ENCODE measurements at places on chromosomes 3 and 15.
A peak's percentile ranks its signal among the peaks of the same experiment; 100 is the strongest.

DNA sequence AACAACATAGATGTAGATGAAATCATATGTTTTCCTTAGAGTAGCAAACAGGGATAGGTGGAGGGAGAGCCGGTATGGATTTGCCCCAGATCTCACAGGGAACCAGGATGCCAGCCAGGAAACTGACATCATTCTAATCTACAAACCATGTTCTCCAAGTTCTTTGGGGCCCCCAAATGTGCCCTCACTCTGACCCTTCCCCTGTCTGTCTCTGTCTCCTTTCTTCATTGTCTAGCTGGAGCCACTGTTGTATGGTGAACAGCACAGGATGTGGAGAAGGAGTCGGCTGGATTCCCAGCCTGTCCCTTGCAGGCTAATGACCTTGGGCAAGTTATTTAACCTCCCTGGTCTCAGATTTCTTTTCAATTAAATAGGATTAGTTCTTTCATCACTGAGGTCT lies 962 bp downstream of the ATP13A5 start:
- DNase-seq = no peak

DNA sequence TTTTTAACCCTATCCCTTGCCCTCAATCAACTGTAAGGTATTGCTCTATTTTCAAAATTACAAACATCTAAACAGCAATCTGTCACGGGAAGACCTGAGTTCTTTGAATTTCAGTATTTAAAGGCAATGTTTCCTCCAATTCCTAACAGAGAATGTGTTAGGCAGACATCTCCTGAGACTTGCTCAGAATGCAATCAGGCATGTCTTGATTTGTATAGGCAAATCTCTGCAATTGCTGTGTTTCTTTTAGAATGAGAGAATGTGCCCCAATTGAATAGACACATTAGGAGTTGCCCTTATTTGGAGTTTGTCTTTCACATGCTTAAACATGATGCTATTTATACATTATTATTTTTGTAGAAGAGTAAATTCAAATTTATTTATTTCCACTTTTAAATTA lies 205.6 kb downstream of the CADM2 start:
- DNase-seq = no peak

- DNase-seq = no peak
Observed at GRCh38 chr3:100155128-100155527, 40.8 kb upstream of the FILIP1L start.

DNA sequence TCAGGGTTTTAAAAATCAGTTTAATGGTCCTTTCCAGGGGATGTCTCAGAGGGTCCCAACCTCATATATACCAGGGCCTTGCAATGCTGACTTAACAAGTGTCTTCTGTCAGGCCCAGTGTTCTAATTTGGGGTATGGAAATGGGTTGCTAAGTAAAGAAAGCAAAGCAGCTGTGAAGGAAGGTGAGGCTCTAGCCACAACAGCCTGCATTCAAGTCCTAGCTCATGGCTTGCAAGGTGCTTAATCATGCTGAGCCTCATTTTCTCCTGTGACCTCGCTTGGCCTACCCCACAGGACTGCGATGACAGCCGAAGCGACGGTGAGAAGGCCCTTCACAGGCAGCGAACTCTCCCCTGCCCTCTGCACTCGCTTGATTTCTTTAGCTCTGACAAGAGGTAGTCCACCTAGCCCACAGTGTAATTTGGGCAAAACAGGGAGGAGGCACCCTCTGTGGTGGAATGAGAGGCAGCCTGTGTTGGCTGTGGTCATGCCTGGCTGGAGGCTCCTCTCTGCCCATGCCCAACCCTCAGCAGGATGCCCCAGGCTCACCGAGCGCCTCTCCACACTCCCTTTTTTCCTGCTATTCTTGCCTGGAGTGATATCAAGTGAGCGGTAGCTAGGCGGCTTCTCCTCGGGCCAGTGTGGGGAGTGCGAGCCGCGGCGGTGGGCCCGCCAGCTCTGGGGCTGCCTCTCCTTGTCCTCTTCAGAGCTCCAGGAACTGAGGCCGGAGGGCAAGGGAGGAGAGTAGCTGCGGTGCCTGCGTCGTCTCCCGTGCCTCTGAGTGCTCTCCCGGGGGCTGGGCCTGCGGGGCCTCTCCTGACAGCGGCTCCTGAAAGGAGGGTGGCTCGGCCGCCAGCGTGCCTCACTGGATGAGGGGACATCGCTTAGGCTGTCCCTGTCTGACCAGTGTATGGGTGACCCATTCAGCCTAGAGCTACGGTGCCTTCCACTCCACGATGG lies 29.2 kb downstream of the ILDR1 start:
- DNase-seq = no peak

DNA sequence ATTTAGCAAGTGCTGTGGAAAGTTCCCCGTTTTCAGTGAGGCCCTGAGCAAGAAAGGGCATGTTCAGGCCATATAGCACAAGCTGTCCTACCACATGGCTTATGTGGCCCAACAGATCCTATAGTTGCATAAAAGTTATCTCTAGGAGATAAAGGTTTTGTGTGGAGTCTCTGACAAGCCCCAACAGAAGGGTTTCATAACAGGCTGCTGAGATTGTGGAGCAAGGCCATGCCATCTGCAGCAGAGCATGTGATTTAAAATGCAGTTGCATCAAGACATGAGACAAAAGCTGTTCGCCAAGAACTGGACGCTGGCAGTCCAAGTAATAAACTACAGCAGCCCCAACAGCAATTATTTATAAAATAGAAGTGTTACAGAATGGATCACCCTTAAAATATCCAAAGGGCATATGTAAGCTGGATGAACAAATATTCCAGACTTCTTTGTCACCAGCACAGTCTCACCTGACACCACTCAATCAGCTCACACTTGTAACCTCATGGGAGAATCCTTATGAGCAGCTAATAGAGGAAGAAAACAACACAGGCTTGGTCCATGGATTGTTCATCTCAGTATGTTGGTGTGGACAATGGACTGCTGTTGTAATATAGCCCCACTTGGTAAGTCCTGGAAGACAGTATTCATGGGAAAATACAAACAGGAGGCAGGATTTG lies 14.4 kb upstream of the CLDN1 start:
- no peak for DNase-seq

GRCh38 chr3:188468662-188469061 lies 314.7 kb downstream of the LPP start:
- DNase-seq = no peak

DNA sequence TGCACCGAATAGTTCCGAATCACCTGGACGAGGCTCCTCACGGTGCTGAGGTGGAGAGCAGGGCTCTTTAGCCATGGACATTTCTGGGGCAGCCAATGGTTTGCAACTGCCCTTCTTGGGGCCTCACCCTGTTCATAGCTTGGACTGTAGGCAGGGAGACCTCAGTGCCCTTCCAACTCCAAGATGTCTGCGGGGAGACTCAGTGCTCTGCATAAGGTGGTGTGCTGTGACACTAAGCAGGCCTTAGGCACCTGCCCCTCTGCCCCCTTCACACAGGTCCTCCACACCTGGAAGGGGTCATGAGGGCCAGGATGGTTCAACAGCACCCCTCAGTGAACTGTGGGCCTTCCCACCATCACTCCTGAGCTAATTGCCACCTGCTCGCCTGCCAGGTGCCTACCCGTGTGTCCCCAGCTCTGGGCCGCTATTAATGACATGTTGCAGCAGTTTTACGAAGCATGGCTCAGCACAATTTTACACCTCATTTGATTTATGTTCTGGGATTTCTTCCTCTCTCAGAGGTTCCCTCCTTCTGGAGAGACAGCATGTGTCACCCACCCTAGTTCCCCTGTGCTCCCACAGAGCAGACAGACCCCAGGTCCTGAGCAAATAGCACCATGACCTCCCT lies 101.2 kb upstream of the SMAD3 start:
- no peak for DNase-seq

- no peak for DNase-seq
Observed at GRCh38 chr15:100726421-100727190, 124.2 kb downstream of the ASB7 start.

GRCh38 chr3:59517388-59517787 lies 467.6 kb upstream of the CFAP20DC start:
- no peak for DNase-seq

DNA sequence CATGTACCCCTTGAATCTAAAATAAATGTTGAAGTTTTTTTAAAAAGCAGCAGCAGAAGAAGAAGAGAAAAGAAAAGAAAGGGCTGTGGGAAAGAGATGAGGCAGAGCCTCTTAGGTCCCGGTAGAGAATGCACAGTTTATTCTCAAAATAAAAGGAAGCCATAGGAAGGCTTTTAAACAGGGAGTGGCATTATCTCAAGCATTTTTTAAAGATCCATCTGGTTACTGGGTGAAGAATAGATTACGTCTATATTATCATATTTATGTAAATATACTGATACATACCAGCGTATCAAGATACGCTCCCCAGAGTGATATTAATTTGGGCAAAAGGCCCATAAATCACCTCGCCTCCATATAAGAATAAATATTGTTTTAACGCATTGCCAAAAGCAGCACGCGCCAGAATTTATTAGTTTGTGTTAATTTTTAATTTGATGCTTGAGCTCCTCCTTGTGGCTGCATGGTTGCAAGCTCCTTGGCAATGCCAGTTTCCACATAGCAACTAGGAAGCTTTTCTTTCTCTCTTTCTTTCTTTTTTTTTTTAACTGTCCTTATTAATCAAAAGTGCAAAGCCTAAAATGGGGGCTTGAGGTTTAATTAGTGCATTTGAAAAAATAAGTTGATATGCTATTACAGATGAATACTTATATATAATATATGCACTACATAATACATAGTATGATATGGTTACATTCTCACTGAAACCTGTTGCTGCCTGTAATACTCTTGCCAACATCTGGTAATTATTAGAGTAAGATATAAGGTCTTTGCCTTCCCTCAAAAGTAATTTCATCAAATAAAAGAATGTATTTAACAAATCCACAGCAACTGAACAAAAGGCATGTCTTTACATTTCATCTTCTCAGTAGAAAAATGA lies 242.8 kb upstream of the UBE2E2 start:
- peak; percentile 9 for DNase-seq

DNA sequence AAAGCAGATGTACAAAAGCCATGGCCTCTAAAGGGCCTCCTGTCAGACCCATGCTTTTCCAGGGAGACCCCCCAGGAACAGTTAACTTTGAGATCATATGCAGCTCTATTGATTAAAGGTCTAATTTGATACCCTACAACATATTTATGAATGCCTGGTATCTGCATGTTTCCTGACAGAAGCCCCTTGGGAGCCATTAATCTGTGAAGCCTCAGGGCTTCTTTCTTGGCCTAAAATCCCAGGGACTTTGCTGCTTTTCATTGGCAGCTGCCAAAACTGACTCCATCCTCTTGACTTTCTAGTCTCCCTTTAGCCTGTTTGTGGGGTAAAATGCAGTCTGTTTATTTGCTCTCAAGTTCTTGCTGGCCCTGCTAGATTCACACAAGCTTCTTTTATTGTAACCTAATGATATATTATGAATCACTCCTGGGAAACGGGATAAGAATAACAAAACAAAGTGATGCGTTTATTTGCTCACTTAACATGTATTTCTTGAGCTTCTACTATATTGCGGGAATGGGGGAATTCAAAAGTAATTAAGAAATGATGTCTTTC lies 257.0 kb downstream of the LSAMP start:
- DNase-seq = no peak

GRCh38 chr3:12585181-12585580 lies 28.3 kb downstream of the MKRN2 start:
- no peak for DNase-seq

GRCh38 chr3:149660462-149660861 lies 2.6 kb upstream of the WWTR1 start:
- DNase-seq = peak; percentile 24

DNA sequence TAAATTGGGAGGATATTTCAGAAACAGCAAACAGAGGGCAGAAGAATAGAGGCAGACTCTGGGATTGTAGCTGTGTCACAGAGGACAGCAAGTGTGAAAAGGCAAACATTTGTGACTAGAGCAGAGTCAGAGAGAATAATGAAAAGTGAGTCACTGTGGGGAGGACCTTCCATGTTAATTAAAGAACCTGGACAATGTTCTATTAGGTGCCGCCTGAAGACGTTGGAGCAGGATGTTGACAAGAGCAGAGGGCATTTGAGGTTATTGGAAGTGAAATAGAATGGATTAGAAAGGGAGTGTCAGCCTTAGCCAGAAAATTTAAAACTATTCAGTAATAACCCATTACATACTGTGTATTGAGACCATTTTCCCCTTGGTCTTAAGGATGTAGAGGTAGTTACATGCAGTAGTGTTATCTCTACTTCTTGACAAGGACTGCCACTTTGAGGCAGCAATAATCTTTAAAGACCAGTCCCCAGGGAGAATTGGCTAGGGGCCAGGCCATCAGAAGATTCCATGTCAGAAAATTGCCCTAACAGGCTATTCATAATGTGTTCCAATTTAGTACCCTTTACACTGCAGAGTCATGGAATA lies 5.8 kb downstream of the ACKR2 start:
- no peak for DNase-seq

GRCh38 chr15:90701880-90702630 lies 15.1 kb upstream of the BLM start:
- no peak for DNase-seq

- DNase-seq = no peak
Observed at GRCh38 chr3:109887293-109887692, 549.9 kb upstream of the DPPA4 start.

DNA sequence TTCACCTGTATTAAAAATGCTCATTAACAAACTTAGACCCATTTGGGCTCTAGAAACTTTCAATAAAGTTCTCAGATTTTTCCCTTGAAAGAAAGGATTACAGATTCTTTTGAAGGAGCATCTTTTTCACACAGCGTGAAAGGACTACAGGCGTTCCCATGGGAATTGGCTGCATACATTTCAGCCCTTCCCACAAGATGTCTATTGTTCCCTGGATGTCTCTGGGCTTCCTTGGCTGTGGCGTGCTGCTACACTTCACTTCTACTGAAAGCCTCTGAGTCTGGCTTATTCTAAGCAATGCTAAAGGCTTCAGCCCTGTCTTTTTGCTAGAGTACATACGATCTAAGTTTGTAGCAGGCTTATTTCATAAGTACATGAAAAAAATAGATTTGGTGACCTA lies 1.4 kb downstream of the VEPH1 start:
- DNase-seq = no peak

DNA sequence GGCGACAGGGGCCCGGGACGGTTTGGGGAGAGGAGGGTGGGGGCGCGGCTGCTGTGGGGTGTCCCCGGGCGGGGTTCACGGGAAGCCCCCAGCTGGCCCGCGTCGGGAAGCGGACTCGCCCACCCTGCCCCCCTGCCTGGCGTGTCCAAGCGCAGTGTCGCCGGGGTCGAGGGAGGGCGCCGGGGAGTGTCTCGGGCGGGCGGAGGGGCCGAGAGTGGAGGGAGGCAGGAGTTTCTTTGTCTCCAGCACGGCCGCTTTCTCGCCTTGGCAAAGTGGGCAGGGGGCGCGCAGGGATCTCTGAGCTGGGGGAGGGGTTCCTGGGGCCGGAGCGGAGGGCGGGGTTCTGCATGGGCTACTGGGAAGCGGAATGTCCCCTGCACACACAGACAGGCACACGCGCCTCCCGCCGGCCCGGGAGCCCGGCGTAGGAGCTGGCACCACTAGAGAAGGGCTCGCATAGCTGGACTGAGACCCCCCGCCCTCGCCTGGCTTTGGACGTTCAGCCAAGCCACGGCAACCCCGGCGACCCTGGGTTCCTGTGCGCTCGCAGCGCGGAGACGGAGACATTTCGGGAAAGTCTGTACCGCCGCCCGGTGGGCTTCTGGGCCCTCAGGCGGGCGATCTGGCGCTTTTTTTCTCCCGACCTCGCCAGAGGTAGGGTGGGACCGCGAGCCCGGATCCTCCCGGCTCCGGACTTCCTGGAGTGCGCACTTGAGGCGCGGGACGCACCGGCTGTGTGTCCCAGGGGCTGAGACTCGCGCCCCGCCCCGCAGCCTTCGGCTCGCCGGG lies 822 bp downstream of the ST8SIA2 start:
- no peak for DNase-seq
